GM12865 (cell line): ENCODE measurements at places on chromosomes 7 and 10.

- DNase-seq, result no peak
Measured at GRCh38 chr7:33979807-33980355, 74.5 kb downstream of the BMPER start.

GRCh38 chr7:134031835-134032617 is 95.1 kb upstream of the LRGUK start:
- DNase-seq, result no peak

GRCh38 chr10:31318382-31318853 is 598 bp upstream of the ZEB1 start:
- DNase-seq, result peak; percentile 96

DNA sequence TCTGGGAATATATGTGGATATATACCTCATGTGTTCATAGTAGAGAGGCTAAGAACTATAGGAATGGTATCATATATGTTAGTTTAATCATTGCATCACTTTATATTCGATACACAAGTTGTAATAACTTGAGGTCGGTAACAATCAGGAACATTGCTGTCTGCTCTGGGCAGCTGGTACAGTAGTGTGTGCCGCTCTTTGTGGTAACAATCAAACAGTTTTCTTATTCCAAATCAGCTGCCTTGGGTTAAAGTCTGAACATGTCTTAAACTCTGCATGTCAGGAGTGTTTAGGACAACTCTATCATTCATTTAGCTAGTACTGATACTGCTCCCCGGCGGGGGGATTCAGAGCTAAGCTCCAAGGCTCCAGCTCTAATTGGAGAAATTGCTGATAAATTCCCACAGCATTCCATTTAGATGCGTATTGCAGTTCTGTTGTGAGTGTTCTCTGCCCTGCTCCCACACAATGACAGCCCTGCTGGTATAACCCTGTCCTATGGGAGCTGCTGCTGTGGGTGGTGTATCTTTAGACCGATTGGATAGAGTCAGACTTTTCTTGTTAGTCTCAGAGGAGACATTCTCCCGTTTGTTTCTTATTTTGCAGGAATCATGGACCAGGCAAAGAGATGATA is 707.5 kb upstream of the FZD8 start:
- no peak for DNase-seq

DNA sequence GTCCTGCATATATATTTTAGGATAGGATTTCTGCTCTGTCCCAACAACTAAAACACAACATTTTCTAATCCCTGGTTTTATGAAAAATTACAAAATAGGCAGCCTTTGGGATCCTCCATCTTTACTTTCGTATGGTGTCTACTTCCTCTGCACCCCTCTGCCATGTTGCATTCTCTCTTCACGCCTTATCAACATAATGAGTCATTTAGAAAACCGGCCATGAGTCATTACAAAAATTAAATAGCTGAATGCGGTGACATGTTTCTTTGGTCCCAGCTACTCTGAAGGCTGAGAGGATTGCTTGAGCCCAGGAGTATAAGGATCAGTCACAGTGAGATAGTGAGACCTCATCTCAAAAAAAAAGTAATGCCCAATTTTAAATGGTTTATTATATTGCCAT is 148.1 kb upstream of the CELF2 start:
- peak; percentile 80 for DNase-seq

DNA sequence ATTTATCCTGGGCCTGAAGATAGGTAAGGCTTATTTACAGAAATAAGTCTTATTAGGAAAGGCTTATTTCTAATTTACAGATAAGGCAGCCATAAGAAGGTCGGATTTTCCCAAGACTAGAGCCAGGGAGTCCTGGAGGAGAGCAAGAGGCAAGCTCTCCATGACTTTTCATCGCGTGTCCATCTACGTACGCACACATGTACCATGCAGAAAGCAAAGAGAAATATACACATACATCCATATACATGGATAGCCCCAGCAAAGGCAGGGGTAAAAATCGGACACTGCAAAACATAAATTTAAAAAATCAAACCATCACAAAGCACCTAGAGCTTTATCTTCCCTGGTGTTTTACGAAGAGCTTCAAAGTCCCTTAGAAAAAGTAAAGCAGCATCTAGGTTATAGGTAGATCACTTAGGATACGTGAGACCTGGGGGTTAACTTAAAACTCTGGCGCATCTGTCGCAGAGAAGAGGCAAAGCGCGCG is 25.8 kb upstream of the ZRANB1 start:
- DNase-seq, result peak; percentile 26

- DNase-seq, result no peak
Measured at GRCh38 chr10:70679498-70679897, 7.2 kb downstream of the ADAMTS14 start.

- peak; percentile 21 for DNase-seq
Measured at GRCh38 chr7:45890902-45891461, 2.7 kb downstream of the IGFBP1 start.

DNA sequence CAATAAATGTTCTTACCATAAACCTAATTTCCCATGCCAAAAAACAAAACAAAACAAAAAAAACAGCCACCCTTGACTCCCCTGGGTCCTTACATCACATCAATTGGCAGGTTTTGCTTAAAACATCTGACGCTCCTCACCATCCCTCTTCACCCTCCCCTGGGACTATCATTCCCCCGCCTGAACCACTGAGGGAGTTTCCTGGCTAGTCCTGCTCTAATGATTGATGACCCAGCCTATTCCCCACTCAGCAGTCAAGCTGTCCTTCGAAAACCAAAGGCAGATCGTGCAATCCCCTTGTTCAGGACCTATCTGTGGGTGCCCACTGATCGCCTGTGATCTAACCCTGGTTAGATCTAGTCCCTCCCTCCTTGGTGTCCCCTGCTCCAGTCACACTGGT is 11.2 kb upstream of the FRMPD2 start:
- DNase-seq, result peak; percentile 86

DNA sequence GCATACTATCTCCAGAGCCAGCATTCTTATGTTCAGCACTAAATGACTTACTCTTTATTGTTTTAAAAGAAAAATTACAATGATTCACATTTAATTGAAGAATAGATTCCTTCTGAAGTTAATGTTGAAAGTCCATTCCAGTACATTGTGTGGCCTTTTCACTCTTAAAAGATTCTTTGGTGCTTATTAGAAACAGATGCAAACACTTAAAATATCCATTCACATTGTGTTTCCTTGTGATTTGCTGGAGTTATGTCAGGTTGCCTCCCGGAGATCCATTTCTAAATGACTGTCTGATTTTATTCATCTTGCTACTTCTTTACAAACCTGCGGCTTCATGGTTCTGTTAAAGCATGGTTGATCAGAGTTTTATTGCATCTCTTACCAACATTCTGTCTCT is 152.8 kb downstream of the FOXP2 start:
- DNase-seq, result no peak

GRCh38 chr7:138238734-138239659 is 162.7 kb downstream of the AKR1D1 start:
- no peak for DNase-seq
